ENCODE measurements at places on chromosomes 5 and 9. TPM values are rescaled to one million over a fixed set of nuclear protein-coding genes. Genes with fewer than 3 reads are reported as not detected.
A peak's percentile ranks its signal among the peaks of the same experiment; 100 is the strongest.

DNA sequence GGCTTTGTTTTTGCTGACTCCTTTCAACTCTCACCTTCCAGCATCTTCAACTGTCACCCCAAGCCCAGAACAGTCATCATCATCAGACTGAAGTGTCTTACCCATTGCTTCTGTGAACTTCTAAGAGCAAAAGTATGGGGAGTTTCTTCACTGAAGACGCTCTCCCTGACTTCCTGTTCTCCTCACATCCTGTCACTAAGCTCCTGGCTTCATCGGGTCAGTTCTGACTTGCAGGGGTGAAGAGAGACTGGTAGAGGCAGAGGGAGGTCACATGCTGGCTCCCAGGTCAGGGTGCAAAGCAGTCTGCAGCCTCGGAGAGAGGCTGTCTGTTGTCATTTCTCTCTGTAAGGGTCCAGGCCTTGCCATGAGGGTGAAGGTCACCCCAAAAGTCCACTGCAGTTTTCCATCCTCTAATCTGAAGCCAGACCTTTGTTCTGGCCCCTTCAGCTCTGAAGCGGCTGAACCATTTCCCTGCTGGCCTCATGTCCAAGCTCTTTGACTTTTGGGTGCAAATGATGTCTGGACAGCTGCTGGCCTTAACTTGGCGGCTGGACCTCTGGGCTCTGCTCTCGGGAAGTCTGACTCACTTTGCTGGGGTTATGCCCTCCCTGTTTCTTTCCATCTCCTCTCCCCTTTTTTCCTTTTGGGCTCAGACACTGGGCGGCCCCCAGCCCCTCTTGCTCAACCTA lies 305.0 kb downstream of the RAB3C start:
- no peak for DNase-seq

DNA sequence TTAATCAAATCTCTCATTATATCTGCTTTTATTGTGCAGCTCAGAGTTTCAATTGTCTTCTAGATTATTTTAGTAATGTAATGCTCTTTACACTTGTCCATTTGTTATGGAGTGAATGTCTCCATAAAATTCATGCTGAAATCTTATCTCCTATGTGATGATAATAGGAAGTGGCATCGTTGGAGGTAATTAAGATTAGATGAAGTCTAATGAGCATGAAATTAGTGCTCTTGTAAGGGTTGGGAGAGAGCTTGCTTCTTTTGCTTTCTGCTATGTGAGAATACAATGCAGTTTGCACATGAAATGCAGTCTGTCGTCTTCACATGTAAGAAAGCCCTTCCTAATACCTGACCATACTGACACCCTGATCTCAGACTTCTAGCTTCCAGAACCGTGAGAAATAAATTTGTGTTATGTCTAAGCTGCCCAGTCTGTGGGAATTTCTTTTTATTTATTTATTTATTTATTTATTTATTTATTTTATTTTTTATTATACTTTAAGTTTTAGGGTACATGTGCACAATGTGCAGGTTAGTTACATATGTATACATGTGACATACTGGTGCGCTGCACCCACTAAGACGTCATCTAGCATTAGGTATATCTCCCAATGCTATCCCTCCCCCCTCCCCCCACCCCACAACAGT lies 1399.2 kb upstream of the CDH6 start:
- DNase-seq: no peak

DNA sequence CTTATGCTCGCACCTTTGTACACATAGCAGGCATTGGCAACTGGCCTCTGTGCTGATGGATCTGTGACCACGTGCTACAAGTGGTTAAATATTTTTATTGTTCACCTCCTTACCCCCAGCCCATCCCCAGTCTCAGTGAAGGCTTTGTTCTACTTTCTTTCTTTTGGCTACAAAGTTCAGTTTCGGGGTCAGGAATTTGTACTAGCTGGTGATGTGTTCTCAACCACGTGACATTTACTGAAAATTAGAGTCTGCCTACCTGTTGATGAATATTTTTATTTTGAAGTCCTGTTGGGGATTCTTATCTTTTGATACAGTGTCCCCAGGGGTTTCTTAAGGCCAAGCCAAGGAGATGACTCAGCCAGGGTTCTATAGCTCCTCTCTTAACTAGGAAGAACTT lies 47.8 kb downstream of the C9orf57 start:
- DNase-seq: no peak

- DNase-seq: no peak
These were observed 80.3 kb downstream of the SGCD start for GRCh38 chr5:156407251-156407650.

DNA sequence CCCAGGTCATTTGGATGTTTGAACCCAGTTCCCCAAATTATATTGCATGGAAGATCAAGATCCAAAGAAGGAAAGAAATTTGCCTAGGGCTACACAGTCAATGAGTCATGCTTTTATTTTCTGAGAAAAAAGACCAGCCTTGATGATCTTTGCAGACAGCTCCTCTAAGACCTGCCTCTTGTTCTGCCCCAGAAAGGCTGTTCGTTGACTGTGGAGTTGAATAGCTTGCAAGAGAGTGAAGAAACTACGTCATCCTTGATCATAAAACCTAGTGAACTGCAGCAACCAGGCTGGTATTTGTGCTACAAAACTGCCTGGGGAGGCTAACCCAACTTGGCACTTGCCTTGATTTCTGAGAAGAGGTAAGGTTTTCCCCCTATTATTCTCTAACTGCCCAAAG lies 263.9 kb downstream of the PAPPA start:
- no peak for DNase-seq

GRCh38 chr9:37706290-37706689 lies 47.3 kb upstream of the TRMT10B start:
- DNase-seq: no peak

DNA sequence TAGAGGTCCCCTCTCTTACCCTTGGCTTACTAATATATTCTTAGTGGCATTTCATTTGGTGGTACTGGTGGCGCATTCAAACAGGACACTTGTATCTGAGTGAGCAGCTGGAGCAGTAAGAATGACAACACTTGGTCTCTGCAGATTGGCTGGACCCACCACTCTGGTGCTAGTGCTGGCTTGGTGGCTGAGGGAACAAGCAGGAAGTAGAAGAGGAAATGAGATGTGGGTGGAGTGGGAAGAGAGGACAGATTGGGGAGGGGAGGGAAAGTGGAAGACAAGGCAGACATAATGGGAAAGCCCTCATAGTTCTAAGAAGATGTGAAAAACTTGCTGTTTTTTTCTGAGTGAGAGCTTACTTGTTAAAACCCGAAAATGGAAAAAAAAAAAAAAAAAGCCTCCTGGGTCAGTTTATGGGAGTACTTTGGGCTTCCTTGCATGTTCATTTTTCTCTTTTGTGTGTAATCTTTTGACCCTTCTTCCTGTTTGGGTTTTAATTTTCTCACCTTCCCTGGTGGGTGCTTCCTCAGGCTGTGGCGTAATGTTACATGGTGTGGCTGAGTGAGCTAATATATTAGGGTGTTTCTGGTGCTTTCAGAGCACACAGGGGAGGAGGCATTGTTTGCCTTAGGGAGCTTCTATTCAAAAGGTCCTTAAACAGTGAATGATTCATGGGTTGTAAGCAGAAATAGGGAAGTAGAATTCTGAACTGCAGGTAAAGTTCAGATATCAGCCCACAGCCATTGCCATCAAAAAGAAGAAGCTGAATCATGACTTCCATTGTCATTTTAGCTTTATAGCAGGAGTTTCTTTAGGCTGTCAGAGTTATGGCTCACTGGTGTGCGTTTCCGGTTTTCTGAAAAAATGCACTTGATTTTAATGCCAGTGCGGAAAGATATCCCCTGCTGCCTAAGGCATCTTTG lies 52.3 kb downstream of the TLE4 start:
- DNase-seq: peak; percentile 54

- DNase-seq: no peak
These were observed 24.7 kb upstream of the FCN2 start for GRCh38 chr9:134855900-134856377.

GRCh38 chr5:7518947-7519560 lies 123.1 kb downstream of the ADCY2 start:
- DNase-seq: no peak

DNA sequence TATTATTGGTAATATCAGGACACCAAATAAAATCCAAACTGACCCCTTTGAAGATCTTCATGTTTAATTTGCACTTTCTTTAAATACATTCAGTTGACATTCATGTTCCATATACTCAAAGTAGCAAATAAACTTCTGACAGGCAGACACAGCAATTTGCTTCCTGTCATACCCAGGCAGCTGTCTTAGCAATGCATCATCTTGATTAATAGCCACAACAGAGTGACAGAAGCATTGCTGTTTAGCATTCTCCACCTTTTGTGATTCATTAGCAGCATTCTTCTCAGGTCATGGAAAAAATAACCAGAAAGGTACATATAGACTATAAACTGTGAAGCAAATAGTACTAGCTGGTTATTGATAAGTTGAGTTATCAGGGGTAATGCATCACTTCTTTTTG lies 366.8 kb downstream of the CYLC2 start:
- DNase-seq: no peak

- DNase-seq: no peak
These were observed 13.9 kb downstream of the STC2 start for GRCh38 chr5:173314166-173314952.

The KCNIP1 gene
- total RNA-seq: not detected

The PDLIM4 gene
- not detected for total RNA-seq

The ADCY2 gene
- not detected for total RNA-seq

All from OCI-LY7 (cell line).